ENCODE measurements at places on chromosomes 12 and 14.

GRCh38 chr12:13250416-13250815 is 53.9 kb downstream of the EMP1 start:
- DNase-seq, result no peak

GRCh38 chr12:104793285-104793684 is 164.8 kb downstream of the SLC41A2 start:
- DNase-seq, result no peak

GRCh38 chr14:32331206-32331605 is 2.1 kb downstream of the AKAP6 start:
- no peak for DNase-seq

DNA sequence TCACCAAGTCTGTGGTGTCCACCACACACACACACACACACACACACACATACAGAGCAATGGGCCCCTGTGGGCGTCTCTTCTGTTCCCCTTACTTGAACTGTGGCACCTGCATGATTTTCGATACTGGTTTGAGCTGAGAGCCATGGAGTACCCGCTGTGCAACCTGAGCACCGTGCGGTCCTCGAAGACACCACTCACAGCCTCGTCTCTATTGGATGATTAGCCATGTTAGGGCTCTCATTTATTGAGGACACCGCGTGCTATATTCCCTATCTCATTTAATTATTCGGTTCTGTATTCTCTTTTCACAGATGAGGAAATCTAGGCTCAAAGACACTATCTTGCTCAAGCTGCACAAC is 623 bp upstream of the C14orf132 start:
- DNase-seq, result no peak
